Esophagus mucosa (tissue), 1 donor: ENCODE measurements at places on chromosomes 6 and 20.
A peak's percentile ranks its signal among the peaks of the same experiment; 100 is the strongest.

DNA sequence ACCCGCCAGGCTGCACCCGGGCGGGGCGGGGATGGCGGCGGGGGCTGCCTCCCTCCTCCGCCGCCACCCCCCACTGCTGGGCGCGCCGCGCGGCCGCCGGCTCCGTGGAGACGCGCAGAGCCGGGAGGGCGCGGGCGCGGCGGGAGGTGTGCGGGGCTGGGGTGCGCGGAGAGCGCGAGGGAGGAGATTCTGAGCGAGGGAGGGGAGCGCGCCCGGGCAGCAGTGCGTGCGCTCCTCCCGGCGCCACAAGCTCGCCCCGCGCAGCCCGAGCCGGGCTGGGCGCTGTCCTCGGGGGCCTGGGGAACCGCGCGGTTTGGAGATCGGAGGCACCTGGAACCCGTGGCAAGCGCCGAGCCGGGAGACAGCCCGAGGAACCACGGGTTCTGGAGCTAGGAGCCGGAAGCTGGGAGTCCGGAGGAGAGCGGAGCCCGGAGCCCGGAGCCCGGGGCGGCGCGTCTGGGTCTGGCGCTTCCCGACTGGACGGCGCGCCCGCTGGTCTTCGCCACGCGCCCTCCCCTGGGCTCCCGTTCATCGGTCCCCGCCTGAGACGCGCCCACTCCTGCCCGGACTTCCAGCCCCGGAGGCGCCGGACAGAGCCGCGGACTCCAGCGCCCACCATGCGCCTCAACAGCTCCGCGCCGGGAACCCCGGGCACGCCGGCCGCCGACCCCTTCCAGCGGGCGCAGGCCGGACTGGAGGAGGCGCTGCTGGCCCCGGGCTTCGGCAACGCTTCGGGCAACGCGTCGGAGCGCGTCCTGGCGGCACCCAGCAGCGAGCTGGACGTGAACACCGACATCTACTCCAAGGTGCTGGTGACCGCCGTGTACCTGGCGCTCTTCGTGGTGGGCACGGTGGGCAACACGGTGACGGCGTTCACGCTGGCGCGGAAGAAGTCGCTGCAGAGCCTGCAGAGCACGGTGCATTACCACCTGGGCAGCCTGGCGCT is at the start of gene NTSR1:
TSS of gene NTSR1 (plus strand) at position 246 of the 946 bp plus-strand sequence. CDS start at position 618, 372 bp downstream.
- no peak for ATAC-seq

DNA sequence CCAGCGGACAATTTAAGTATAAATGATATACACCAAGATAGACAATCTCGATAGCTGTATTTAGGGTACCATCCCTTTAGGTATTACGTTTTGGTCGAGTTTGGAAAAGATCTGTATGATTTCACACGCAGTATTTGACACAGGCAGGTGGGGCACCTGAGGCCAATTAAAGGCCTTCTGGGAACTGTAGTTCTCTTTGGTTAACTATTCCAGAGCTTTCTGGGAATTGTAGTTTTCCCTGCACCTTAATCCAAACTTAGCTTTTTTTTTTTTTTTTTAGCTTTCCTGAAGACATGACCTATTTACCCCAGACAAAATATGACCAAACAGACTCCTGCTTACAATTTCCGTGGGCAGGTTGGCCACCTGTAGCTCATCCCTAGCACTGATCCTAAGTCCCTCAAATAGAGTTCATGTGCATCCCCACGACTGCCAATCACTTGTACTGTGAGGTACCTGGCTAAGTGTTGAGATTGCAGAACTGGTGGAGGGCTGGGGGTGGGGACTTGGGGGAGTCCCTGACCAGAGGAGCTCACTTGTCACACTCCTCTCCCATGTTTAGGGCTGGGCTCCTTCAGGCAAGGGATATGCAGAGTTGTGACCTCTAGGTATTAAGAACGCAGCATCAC is 999 bp upstream of the EHMT2 start:
- ATAC-seq: peak; percentile 25

DNA sequence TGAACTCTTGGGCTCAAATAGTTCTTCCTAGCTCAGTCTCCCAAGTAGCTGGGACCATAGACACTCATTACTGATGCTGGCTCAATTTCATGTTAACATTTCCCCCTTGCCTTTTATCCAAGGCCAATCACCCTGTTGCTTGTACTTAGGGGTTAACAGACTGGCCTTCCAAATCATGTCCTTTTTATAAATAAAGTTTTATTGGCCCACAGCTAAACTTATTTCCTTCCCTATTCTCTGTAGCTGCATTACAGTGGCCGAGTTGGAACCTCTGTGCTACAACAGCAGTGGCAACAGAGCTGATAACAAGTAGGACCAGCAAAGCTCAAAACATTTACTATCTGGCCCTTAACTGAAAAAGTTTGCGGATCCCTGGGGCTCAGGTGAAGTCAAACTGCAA is 109.8 kb downstream of the ZFP64 start:
- ATAC-seq: no peak

DNA sequence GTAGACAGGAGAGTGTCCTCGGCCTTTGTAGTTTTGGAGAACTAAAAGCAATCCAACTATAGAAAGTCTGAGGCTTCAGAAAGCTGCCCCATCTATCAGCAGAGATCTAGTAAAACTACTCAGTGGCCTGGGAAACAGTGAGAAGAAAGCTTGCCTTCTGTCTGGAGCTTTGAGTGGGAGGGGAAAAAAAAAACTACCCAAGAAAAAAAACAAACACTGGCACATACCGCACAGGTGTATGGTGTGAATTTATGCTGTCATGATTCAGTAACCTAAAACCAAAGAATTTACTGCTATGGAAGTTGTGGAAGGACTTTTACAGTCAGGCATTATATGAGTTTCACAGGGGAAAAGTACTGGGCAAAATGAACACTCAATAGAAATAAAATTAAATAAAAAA is 280.5 kb downstream of the ADGRB3 start:
- ATAC-seq: no peak

DNA sequence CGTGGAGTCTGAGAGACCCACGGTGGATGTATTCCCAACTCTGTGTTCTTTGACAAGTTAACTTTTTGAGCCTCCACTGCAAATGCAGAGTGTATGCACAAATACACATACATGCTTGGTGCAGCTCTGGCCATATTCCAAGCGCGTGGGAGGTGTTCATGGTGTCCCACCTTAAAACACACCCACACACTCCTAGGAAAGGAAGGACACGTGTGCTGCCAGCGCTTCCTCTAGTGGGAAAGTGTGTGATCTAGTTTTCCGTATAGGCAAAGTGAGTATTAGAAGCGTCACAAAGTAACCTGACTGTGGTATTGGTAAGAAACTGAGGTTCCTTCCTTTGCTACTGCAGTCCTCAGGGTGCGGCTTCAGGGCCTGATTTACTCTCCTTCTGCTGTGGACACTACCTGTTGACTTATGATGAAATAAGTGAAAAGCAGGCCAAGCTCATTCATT is 36.0 kb upstream of the MPC1 start:
- ATAC-seq: no peak

DNA sequence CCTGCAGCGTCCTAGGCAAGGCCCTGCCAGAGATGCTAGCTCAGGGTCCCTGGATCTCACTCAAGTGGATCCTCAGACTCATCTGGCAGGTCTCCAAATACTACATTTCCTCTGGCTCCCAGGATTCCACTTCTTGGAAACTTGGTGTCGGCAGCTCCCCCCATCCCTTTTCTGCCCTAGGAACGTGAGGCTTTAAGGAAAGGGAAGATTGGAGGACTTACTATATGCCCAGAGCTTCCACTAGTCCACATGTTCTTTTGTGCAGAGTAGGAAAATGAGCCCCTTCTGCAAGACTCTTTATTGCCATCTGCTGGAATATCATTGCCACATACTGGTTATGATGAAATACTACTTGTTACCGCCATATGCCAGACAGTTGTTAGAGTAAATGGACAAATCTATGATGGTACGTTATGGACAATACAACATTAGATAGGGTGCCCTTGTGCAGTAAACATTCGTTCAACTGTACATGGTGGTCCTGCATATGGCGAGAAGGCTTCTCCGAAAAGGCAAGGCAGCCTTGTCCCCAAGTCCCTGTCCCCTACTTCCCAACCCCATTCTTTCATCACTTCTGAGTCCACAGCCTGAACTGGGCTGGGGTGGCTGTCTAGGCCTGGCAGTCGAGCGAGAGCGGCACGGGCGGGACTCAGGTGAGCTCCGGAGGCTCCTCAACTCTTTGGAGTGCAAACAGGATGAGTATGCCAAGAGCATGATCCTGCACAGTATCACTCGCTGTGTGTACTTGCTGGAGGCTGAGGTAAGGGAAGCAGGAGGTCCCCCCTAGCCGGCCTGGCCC is 780 bp downstream of the ARMC12 start:
- ATAC-seq: peak; percentile 62

DNA sequence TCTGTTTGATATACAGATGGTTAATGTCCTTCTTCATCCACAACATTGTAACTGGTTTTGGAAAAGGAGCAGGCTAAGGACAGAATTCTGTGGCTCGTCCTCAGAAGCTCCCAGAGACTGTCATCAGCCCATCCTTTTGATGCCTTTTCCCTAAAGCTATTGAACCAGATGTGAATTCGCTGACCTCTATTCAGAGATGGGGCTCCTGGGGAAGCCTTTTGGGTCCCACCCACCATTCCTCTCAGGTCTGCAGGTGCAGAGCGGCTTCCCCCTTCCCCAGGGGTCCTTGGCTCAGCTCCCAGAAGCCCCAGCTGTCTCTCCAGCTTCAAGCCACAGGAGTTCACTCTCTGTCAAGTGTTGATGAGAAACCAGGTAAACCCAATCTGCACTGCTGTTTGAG is 191.7 kb downstream of the SMOC2 start:
- ATAC-seq: no peak

DNA sequence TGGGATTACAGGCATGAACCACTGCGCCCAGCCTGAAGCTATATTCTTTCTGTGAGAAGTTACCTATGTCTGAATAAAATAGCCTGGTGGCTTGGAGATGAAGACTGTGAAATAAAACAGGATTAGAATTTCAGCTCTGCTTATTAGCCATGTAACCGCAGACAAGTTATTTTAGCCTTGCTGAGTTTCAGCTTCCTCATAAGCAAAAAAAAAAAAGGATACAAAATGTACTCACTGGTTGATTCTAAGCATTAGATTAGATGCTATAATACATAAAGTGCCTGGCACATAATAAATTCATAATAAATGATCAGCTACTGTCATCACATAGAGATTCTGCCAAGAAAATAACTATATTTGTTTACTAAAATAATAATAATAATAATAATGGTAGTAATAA is 98.8 kb downstream of the EPB41L2 start:
- ATAC-seq: no peak

GRCh38 chr6:2807342-2808090 is 34.1 kb downstream of the SERPINB1 start:
- peak; percentile 15 for ATAC-seq

GRCh38 chr20:35467339-35468224 is 12.2 kb downstream of the CEP250 start:
- ATAC-seq: no peak

GRCh38 chr6:149052350-149053106 is 265.0 kb upstream of the TAB2 start:
- no peak for ATAC-seq

GRCh38 chr6:148105695-148106094 is 236.9 kb upstream of the SASH1 start:
- ATAC-seq: no peak

DNA sequence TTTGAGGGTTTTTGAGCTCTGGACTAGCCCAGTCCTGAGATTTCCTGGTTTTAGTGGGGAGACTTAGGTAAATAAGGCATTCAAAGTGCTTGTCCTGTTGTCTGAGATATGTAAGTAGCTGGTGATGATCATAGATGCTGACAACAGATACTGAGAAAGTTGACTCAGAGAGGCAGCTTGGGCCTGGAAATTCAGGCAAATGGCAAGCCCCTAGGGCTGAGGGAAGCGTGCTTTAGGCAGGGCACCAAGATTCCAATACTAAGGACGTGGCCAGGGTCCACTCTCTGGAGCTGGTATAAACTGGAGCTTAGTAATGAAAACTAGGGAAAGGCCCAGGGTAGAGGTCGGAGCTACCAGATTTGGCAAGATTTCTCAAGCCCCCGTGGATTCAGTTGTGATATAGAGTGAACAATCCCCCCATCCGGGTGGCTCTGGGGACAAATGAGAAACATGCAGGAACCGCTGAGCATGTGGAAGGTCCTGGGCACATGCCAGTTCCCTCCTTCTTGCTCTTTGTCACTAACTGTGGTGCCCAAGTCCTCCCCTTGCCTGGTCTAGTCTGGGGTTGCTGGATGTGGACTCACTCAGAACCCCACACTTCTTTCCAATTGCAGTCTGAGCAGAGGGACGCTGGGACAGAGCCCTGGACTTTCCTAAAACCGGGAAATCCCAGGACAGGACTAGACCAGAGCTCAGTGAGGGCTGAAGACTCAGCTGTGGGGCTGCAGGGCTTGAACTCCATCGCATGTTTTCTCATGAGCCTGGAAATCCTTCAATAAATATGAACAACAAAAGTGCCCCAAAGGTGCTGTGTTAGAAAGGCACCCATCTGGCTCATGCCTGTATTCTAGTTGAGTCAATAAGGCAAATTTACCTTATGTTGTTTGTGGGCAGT is 10.3 kb downstream of the SLC22A3 start:
- no peak for ATAC-seq

DNA sequence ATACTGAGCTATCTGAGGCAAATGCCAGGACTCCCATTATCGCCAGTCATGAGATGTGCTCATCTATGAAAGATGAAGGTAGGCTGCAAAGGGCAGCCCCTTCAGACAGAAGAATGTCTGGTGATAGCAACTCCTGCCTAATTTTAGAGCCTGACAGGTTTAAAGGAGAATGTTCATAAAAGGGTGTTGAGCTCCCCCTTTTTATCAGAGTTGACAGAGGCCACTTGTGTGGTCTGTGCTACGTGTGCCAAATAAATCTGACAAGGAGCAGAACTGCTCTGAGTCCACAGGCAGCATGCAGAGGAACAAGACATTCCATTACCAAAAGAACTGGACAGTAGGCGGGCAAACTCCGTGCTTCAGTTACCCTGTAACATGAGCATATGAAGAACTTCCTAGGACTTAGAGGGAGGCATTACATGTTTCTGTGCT is 101.8 kb downstream of the PREP start:
- ATAC-seq: no peak

- peak; percentile 36 for ATAC-seq
These were observed 2.8 kb upstream of the CDH22 start for GRCh38 chr20:46311039-46311650.

GRCh38 chr6:90610751-90611542 is 24.1 kb upstream of the MAP3K7 start:
- peak; percentile 29 for ATAC-seq

DNA sequence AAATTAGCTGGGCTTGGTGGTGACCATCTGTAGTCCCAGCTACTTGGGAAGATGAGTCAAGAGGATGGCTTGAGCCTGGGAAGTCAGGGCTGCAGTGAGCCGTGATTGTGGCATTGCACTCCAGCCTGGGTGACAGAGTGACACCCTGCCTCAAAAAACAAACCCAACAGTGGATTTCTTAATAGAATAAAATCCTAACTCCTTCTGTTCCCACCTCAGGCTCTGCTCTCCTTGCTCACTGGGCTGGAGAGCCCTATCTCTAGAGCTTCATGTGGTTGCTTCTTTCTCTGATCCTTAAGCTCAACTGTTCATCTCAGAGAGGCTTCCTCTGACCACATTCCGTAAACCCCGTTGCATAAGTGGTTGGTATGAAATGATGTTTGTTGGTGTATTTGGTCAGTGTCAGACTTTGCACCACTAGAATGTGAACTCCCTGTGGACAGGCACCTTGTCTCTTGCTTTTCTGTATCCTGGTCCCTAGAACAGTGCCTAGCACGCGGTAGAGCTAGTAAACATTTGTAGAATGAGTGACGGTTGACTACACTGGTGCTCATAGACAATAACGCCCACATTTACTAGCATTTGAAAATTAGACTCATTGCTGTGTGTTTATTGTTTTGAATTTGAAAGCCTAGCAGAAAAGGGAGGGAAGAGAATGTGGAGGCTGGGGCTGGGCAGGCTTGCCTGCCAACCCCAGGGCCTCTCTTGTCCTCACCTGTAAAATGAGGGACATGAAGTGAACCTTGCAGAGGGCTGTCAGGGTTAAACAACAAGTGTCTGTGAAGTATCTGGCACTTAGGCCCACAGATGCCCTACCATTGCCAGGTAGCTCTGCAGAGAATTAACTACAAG is 4.2 kb downstream of the MAPRE1 start:
- ATAC-seq: no peak
